Aorta (tissue), 5 donors: ENCODE measurements at places on chromosomes 16 and 17.

DNA sequence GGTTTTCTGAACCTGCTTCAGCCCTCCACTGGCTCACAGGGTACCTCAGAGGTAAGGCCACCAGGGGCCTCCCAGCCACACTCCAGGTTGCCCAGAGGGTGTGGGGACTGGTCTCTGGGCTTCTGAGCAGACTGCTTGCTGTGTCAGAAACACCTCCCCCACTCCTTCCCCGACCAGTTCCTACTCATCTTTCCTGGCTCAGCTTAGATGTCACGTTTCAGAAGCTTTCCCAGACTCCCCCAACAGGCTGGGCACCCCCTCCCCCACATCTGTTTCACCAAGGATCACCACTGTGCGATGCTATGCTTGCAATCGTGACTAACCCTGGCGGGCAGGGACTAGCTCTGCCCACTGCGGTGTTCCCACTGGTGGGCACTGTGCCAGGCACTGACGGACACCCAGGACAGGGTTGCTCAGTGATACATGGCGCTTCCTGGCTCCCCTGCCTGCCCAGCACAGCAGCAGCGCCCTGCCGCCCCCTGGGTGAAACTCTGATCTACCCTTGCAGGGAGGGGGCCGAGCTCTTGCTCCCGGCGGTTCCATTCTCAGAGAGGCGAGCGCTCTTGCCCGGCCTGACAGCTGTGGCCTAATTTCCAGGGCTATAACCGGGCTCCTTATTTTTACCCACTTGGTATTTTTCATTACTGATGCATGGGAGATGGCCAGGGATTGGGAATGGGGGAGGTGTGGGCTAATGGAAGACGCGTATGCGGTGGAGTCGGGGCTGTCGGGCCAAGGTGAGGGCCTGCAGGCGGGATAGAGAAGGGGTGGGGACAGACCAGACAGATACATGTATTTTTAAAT, 29.4 kb upstream of the MTSS2 start:
- peak; percentile 95 for DNase-seq

DNA sequence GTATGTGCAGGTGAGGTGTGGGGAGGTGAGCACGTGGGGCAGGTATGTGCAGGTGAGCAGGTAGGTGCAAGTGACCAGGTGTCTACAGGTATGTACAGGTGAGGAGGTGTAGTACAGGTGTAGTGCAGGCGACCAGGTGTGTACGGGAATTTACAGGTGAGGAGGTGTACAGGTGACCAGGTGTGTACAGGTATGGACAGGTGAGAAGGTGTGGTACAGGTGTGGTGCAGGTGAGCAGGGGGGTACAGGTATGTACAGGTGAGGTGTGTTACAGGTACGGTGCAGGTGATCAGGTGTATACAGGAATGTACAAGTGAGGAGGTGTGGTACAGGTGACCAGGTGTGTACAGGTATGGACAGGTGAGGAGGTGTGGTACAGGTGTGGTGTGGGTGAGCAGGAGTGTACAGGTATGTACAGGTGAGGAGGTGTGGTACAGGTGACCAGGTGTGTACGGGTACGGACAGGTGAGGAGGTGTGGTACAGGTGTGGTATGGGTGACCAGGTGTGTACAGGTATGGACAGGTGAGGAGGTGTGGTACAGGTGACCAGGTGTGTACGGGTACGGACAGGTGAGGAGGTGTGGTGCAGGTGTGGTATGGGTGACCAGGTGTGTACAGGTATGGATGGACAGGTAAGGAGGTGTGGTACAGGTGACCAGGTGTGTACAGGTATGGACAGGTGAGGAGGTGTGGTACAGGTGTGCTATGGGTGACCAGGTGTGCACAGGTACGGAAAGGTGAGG, 12.8 kb upstream of the DBNDD1 start:
- no peak for DNase-seq

- DNase-seq = no peak
These were observed 127.8 kb downstream of the HS3ST3B1 start for GRCh38 chr17:14428648-14429029.

- no peak for DNase-seq
These were observed 123.7 kb upstream of the HS3ST3A1 start for GRCh38 chr17:13725288-13725990.

DNA sequence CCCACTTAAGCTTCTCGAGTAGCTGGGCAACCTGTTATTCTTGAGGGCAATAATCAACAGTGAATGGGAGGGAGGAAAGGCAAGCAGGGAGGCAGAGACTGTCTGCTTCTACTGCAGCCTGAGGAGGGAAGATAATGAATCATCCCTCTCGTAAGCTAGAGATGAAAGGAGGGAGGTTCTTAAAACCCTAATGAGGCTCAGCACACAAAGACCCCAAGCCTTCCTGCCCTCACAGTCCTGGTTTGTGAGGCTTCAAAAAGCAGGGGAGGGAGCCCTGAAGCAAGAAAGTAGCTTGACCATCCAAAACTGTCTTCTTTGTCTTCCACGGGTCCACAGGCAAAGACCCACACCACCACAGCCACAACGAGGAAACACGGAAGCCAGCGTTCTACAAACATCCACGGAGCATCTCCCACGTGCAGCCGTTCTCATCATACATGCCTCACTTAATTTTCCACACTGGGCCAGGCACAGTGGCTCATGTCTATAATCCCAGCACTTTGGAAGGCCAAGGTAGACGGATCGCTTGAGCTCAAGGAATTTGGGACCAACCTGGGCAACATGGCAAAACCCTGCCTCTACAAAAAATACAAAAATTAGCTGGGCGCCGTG, 1.8 kb downstream of the PIK3R5 start:
- DNase-seq = no peak

DNA sequence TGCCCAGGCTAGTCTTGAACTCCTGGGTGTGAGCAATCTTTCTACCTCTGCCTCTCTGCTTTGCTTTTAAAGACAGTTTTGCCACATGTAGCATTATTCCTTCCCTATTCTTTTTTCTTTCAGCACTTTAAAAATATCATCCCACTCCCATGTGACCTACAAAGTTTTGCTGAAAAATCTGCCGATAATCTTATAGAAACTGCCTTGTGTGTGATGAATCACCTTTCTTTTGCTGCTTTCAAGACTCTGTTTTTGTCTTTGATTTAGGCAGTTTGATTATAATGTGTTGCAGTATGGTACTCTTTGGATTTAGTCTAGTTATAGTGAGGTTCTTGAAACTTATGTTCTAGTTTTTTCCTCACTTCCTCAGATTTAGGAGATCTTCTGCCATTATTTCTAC, 142.0 kb upstream of the KIF2B start:
- DNase-seq = no peak

DNA sequence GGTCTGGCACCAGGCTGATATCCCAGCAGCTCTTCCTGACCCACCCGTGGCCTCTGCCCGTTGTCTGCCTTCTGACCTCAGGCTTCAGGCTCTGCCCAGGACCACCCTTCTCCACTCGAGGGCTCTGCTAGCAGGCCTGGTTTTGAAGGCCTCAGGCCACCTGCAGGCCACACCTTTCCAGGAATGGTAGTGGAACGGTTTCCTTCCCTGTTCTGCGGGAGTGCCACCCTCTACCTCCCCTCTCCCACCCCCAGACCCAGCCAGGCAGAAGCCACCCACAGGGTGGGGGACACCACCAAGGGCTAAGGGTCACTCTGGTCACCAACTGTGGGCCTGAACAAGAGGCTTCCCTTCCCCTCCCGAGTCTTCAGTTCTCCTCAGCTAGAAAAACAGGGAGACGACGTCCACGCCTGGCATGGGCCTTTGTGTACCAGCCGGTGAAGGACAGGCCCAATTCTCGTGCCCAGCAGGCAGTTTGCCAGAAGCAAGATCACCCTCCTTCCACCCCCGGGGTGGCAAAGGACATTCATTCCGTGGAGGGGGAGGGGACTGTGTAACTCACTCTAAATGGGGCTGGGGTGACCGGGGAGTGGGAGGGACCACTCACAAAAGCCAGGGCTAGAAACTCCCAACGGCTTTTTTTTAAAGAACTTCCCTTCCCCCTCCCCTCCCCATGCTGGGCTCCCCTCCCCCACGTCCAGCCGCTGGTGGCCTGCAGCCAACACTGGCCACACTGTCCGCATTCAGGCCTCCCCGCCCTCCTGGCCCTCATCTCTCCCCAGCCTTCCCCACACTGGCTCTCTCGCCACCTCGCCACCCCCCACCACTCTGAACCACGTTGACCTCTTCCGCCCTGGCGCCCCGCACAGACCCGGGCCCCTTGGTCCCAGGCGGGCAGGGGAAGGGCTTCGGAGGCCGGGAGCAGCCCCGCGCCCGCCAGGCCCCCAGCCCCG, 7.7 kb downstream of the CBX4 start:
- peak; percentile 87 for DNase-seq

- DNase-seq = peak; percentile 77
These were observed 47.3 kb downstream of the RPH3AL start for GRCh38 chr17:305090-305976.

GRCh38 chr16:87017371-87018012, 299.7 kb downstream of the C16orf95 start:
- peak; percentile 45 for DNase-seq

- no peak for DNase-seq
These were observed 116.6 kb upstream of the TNRC6C start for GRCh38 chr17:77841742-77842527.

DNA sequence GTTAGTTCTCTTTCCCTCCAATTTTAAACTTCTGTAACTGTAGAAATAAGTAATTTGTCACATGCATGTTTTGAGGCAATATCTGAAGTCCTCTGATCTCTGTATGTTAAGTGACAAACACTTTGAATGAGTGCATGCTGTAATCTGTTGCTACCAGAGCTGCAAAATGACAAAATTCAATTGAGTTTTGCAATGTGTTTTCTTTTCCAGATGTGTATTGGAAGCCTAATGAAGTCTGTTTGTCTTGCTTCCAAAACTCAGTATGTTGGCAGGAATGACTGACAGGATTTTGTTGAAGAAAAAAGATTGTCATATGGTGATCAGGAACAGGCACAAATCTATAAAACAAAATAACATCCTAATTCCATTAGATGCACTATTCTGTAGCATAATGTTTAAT, 561.6 kb upstream of the CDH8 start:
- DNase-seq = no peak

DNA sequence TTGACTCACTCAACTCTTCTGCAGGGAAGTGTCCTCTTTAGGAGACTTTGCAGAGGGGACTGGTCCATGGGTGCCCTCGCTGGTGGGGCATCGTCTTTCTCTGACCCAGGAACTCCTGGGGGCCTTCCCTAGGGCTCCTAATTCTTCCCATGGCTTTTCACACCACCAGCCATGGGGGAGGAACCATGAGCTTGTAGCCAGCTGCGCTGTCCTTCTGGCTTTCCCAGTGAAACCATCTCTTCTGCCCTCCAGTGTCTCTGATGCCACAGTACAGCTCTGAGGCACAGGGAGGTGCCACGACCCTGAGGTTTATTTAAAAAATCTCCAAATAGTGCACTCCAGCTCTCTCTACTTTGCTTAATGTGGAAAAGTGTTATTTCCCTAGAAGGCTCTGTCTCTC, 78.6 kb downstream of the SDR42E1 start:
- no peak for DNase-seq

DNA sequence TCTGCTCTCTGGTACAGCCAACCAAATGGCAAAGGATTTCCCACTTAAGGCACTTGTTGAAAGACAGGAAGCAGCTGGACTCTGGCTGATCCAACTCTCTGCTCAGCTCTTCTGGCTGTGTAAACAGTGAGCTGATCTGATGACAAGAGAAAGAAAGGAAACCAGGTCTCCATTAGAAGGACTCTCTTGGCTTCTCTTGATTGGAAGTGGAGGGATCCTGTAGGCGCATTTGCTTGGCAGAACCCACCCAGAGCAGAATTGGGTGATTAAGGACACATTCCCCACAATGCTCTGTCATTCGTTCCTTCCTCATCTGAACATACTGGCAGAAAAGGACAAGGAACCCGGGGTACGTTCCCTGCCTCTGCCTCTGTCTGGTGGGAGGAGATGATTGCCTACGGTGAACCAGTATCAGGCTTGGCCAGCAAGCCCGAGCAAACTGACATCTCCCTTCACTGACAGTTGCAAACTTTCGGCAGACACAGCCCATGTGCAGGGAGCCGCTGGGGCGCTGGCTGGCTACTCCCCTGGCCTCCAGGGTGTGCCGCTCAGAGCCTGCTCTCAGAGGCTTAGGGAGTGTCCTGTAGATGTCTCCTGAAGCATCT, 29.1 kb downstream of the LDHD start:
- DNase-seq = no peak

DNA sequence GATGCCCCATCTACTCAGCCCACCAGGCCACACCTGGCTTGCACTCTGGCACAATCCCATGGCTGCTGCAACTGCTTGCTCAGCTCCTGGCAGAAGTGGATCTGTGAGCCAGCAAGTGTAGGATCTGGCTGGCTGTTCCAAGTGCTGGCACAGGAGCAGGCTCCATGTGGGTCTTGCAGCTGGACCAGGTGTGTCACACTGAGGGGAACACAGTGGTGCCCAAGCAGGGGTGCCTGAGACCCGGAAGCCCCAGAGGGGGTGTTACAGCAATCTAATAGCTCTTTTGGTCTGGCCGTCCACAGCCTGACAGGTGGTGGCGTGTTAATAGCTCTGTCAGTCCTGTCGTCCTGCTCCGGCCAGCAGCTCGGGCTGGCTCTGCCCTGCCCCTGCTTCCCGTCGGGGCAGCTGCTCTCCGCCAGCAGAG, 19.6 kb upstream of the GOT2 start:
- no peak for DNase-seq

DNA sequence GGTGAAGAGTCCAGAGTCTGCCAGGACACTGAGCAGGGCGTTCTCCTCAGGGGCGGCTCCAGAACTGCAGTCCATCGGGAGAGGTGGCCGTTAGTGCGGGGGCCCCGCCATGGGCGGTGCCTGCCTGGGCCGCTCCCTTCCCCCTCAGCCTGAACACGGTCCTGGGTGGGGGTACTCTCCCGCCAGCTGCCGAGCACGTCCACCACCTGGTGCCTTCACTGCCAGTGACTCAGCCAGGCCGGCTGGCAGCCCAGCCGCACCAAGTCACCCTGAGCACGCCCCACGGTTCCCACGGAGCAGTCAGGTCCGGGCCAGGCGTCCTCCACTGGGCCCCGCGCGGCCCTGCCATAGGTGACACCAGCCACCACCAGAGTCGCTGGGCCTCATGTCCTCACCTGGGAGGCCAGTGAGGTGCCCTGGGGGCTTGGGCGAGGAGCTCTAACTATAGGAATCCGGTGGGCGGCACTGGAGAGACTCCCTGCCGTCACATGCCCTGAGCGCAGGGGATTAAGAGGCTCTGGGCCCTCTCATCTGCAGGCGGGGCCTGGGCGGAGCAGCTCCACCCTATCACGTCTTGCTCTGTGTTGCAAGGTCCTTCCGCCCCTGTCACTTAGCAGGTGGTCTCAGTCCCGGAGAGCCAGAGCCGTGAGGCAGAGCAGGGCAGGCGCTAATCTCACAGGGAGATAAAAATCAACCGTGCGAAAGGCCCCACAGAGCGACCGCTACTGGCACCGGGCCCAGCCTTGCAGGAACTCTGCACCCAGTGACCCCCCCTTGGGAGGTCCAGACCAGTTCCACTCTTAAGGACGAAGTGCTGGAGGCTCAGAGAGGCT, 14.3 kb downstream of the PIEZO1 start:
- DNase-seq = no peak

DNA sequence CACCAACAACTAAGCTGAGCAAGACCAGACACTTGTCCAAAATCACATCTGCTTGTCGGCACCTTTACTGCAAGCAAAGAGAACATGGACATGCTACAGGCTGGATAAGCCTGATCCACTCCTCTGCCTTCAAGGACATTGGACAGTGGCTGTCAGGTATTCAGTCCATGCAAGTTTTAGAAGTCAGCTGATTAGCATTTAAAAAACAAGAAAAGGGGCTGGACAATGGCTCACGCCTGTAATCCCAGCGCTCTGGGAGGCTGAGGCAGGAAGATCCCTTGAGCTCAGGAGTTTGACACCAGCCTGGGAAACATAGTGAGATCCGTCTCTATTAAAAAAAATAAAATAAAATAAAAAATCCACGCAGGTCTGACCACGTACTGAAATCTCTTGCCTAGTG, 20.3 kb downstream of the PARN start:
- DNase-seq = no peak

GRCh38 chr17:79943347-79944241, 92.1 kb downstream of the TBC1D16 start:
- DNase-seq = peak; percentile 42
